Activated naive CD4-positive, alpha-beta T cell treated with Interleukin-2 at 50 U/mL for 16 hours (primary cell): ENCODE measurements at places on chromosomes 7 and 10.

DNA sequence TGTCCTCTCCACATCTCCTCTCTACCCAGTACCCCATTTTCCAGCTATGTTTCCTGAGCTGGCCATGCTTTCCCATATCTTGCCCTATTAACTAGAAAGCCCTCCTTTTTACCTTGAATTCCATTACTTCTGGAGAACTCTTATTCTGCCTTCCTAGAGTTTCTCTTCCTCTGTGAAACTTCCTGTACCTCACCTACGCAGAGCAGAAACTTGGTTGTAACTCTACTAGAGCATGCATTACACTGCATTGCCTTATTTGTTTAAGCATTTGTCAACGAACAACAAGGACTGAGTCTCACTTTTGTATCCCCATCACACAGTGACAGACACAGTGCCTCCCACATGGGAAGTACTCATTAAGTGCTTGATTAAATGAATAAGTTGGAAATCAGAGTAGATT is 36.4 kb downstream of the VCL start:
- DNase-seq = no peak

- no peak for DNase-seq
Measured at GRCh38 chr10:13669182-13669855, 82.6 kb downstream of the PRPF18 start.

DNA sequence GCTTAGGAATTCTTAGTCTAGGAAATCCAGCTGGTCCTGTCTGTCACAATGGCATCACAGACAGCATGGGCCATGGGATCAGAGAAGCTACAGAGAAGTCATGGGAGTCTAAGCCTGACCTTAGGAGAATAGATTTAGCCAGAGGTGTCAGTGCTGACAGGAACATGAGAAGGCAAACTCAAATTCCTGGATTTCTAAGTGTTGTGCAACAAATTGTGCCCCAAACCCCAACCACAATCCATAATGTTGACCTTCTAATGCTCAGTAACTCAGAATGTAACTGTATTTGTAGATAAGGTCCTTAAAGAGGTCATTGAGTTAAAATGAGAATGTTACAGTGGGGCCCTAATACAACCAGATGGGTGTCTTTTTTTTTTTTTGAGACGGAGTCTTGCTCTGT is 95.9 kb upstream of the RHOBTB1 start:
- no peak for DNase-seq

DNA sequence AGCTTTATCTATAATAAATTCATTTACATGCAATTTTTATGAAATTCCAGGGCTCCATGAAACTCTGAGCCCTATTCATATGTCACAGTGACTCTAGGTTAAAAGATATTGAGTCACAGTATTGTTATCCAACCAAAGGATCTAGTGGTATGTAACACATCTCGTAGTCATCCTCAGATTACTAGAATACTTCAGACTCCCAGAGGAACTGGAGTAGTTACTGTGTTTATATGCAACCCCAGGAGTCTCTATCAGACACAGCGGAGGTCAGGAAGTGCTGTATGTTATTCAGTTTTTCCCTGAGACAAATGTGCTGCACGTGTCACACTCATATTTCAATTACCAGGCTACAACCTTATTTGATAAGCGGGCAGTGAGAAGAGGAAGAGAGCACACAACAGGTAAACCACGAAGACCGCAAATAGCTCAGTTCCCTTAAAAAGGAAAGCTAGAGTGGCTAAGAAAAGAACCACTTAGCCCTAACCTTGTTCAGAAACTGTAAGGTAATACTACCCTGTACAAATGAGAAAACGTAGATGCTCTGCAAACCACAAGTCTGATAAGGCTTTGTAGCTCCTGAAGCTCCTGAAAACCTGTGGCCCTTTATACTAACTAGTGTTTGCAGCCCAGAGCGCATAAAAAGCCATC is 114.0 kb upstream of the CNTNAP2 start:
- no peak for DNase-seq

GRCh38 chr7:156046031-156046560 is 233.8 kb upstream of the SHH start:
- no peak for DNase-seq

DNA sequence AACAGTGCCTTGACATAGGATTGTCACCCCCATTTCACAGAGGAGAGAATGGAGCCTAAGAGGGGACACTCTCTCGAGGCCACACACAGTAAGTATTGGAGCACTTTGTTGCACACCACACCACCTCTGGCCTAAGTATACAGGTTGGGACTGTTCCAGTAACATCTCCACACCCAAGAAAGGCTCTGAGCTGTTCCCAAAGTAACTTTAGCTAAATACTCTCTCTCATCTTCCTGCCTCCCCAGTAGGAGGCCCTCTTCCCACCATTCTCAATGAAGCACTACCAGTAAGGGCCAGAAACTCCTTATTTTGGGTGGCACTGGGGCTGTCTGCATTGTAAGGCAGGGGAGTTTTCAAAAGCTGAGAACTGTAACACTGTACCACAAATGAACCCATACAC is 189.5 kb downstream of the ZNF438 start:
- DNase-seq = no peak

DNA sequence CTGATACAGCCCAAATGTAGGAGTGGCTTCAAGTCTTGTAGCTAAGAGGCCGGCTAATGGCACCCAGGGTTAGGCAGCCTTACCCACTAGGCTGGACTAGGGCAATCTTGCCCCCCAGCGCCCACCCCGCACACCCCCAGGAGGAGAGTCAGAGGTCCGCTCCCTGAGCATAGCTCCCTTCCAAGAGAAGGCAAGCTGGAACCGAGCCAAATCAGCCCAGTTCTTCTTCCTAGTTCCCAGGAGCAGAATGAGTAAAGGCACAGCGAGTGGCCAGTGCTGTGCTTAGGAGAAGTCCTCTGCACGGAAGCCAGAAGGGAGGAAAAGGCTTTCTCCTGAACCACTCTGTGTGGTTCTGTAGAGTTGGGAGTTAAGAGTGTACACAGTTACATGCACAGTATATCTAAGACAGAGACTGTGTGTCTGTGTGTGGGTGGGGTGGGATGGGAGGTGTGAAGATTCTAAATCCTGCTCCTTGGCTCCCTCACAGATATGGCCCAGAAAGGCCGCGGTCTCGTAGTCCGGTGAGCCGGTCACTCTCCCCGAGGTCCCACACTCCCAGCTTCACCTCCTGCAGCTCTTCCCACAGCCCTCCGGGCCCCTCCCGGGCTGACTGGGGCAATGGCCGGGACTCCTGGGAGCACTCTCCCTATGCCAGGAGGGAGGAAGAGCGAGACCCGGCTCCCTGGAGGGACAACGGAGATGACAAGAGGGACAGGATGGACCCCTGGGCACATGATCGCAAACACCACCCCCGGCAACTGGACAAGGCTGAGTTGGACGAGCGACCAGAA is 59.7 kb upstream of the PDCD4 start:
- DNase-seq = no peak

DNA sequence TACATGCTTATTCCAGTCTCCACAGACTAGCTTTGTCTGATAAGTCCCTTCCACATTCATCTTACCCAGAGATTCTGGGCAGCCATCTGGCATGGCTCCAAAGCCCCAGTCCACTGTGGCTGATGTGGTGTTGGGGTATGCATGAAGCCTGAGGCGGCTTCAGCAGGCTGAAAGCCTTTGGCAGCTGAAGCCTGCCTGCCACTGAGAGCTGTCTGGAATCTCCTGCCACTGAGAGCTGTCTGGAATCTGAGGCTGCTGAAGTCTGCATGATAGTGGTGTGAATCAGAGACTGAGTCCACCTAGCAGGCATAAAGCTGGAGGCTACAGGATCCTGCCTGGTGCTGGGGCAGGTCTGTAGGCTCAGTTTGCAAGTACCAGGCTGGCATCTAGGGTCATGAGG is 87.1 kb downstream of the DYNC1I1 start:
- no peak for DNase-seq

GRCh38 chr10:102313221-102313896 is 68.0 kb downstream of the GBF1 start:
- no peak for DNase-seq

GRCh38 chr10:103193820-103194529 is 903 bp upstream of the NT5C2 start:
- DNase-seq = no peak

GRCh38 chr10:785861-786214 is 96.4 kb upstream of the DIP2C start:
- DNase-seq = no peak

GRCh38 chr10:97072851-97073665 is 112.7 kb downstream of the SLIT1 start:
- peak; percentile 81 for DNase-seq

GRCh38 chr7:74329225-74329624 is 40.0 kb downstream of the CLIP2 start:
- DNase-seq = no peak

DNA sequence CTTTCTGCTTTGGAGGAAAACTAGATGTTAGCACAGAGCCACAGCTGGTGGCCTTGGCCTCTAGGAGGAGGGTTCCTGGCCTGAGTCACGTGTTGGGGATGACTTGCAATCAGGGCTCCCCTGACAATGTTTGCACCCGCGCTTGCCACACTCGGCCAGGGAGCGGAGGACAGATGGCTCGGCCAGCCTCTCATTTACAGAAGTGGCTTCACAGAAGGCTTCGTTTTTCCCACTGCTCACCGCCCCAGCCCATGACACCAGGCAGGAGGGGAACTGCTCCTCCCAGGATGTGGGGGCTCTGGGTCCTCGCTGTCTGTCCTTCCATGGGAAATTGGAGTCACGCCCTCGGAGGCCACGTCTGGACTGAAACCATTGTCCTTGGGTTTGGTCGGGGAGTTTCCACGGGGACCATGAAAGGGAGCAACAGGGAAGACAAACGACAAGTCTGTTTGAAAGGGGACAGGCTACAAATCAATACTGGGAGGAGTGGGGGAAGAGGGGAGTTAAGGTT is 49.6 kb upstream of the UBE3C start:
- no peak for DNase-seq

DNA sequence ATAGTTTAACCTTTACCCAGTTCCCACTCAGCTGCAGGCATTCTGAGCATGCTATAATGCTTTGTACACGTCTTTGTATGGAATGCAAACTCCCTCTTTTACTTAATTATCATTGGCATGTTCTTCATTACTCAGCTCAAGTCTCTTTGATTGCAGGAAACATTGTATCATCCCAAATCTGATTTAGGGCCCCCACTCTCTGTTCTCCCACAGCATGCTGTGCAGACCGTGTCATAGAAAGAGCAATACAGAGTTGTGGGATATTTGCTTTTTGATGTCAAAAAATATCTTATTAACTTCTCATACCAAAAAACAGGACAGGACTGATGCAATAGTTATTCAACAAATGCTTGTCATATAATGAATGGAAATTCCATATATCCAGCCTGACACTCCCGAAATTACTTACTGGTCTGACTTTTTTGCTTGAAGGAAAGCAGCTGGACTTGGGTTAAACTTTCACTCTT is 1081.5 kb upstream of the C7orf33 start:
- DNase-seq = no peak

DNA sequence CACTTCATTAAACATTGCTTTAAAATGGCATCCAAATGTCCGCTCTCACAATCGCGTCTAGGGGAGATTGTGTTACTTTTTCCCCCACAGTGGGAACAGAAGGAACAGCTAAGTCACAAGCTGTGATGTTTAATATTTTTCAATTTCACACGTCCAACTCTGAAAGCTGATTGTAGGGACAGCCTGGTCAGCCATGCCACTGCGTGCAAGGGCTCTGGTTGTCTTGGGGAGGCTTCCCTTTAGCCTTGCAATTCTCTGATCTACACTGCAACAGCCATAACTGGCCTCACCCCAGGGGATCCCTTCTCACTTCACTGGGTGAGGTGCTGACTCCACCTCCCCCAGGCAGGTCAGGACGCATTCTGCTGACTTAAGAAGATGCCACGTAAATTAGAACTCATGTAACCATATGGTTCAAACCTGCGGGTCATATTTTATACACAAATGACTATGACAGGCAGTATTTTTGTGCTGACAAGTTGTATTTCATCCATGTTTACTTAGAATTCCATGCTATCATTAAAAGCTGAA is 425.2 kb upstream of the NFE2L3 start:
- no peak for DNase-seq

GRCh38 chr7:143407287-143408251 is 1.1 kb downstream of the EPHA1 start:
- peak; percentile 31 for DNase-seq

DNA sequence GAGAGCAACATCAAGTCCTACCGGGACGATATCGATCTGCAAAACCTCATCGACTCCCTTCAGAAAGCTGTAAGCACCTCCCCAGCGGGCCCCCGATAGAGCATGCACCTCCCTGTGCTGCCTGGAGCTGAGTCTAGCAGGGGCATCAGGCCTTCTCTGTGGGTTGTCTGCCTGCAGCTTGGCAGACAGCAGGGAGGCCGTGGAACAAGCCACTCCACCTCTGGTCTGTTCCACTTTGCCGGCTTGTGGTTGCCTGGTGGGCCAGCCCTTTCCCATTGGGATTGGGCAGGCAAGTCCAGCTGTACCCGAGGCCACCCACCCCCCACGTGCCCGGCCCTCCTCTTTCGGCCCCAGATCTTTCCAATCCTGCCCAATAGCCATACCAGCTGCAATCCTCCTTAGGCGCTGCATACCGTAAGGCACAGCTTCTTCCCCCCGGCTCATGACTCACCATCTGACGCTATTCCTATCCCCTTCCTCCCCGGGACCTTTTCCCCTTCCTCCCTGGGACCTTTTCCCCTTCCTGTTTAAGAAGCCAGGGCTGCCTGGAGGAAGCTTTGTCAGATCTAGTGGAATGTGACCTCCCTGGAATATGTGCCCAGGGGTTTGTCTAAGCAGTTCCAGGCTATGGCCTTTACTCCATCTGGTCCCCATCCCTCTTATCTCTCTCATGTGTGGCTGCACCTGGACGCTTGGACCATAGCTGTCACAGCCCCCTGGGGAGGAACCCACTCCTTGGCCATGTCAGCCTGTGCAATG is 28.1 kb upstream of the SH2D4B start:
- DNase-seq = no peak

DNA sequence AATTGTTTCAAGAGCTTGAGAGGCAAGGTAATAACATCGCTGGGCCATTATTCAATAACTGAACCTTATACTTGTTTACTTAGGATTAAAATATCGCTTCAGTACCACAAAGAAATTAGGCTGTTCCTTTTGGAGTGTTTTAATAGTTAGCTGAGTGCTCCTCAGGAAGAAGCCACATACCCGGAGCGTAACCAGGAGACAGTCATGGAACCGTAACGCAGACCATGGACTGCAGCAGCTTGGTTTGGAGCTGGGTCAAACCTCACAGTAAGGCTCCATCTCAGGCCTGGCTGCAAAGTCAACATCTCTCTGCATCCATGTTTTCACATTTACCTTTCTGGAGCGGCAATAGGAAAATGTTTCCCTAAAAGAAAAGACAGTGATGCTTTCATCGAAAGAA is 599.0 kb downstream of the TNS3 start:
- no peak for DNase-seq
